ENCODE measurements at places on chromosomes 1 and 21.

GRCh38 chr1:156750711-156751450 lies 594 bp downstream of the HDGF start:
- no peak for DNase-seq

DNA sequence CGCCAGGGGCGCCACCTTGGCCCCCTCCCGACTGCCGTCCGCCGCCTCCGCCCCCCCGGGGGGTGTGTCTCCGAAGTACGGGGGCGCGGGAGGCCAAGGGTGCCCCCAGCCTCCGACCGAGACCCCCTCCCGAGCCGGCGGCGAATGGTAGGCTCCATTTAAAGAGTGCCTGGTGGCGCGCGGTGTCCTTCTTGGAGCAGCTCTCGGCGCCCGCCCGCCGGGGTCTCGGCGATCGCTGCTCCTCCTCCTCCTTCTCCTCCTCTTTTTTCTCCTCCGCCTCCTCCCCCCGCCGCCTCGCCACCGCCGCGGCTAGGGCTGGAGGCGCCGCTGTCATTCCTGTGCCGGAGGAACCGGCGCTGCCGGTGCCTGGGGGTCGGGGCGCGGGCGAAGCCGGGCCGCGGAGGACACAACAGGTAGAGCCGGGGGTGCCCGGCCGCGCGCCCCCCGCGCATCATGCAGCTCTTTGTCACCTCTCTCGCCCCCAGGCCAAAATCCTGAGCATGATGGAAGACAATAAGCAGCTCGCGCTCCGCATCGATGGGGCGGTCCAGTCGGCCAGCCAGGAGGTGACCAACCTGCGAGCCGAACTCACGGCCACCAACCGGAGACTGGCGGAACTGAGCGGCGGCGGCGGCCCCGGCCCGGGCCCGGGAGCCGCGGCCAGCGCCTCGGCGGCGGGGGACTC lies at the start of gene KAZN:
Gene KAZN, plus strand, starts transcription at position 188 of the 685 bp plus-strand sequence.
- DNase-seq = no peak

DNA sequence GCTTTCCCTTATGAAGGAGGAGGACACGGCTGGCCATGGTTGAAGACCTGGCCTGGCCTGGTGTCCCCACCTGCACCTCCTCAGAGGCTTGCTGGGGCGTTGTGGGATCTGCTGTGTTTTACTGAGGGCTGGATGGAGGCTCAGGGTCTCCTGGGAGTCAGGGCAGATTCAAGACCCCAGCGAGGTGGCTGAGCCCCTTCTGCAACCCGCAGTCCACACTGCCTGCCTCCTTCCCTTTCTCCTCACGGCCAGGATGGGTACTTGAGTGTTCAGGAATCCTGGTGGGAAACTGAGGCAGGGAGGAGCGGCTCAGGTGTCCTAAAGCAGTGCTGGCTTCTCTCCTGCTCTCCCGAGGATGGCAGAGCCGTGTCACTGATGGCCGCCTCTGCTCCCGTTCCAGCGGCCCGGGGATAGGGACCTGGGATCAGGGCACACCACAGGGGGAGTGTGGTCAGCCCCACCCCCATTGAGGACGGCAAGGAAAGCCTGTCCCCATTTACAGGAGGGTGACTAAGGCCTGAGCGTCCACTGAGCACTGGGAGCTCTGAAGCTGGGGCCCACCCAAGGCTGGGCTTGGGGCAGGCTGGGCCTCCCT lies 47.5 kb downstream of the TRPM2 start:
- DNase-seq = no peak

DNA sequence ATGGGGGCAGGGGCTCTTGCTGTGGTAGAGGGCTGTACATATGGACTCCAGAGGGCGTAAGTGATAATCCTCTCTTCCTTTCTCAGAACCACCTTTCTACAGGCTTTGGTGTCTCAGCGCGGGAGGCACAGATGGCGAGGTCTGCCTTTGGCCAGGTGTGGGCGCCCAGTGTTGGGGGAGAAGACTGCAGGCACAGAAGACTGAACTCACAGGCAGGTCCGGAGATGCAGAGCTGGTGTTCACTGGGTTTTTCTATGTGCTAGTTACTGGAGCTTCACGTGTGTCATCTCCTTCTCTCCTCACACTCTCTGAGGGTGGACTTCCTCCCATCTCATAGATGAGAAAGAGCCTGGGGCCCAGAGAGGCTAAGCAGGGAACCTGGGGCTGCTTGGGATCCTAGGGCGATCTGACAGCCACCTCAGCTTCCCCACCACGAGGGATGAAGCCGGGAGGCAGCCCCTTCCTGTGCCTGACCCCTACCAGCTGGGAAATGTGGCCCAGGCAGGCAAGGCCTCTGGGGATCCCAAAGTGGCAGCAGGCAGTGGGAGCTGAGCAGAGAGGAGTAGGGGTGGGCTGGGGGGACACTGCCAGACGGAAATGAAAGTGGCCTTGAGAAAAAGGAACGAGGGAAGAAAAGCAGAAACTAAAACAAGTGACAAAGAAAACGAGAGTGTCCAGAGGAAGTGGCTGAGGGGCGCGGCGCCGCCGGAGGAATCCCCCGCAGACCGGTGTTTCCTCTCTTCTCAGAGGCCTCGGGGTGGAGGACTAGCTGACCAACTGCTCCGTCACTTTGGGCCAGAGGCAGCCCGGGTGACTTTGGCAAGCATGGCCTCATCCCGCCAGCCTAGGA lies 191.6 kb downstream of the HIVEP3 start:
- DNase-seq = no peak

DNA sequence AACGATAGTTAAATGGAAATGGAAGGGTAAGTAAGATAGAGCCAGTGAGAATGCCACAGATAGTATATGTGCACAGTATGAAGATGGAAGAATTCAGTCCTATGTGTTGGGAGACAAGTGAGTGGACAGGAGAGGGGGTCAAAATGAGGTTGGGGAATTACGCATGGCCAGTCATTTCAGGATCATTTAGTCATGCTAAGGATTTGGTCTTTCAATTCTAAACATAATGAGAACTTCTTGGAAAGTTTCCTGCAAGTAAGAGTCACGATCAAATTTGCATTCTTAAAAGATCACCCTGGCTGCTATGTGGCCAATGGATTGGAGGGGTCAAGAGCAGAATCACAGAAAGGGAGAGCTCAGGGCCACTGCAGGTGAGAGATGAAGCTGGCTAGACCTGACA lies 64.0 kb upstream of the KCNK2 start:
- no peak for DNase-seq

Data from stimulated activated CD4-positive, alpha-beta T cell treated with anti-CD3 and anti-CD28 coated beads, Interleukin-12 subunit alpha, Interleukin-12 subunit beta, amount 100 ng/mL, for 24 hours (primary cell).